Stimulated activated CD8-positive, alpha-beta memory T cell treated with anti-CD3 and anti-CD28 coated beads, Interleukin-4, amount 100 ng/mL, for 4 hours (primary cell): ENCODE measurements at places on chromosomes 7 and 10.

- no peak for DNase-seq
Observed at GRCh38 chr10:127283576-127283975, 87.2 kb upstream of the INSYN2A start.

DNA sequence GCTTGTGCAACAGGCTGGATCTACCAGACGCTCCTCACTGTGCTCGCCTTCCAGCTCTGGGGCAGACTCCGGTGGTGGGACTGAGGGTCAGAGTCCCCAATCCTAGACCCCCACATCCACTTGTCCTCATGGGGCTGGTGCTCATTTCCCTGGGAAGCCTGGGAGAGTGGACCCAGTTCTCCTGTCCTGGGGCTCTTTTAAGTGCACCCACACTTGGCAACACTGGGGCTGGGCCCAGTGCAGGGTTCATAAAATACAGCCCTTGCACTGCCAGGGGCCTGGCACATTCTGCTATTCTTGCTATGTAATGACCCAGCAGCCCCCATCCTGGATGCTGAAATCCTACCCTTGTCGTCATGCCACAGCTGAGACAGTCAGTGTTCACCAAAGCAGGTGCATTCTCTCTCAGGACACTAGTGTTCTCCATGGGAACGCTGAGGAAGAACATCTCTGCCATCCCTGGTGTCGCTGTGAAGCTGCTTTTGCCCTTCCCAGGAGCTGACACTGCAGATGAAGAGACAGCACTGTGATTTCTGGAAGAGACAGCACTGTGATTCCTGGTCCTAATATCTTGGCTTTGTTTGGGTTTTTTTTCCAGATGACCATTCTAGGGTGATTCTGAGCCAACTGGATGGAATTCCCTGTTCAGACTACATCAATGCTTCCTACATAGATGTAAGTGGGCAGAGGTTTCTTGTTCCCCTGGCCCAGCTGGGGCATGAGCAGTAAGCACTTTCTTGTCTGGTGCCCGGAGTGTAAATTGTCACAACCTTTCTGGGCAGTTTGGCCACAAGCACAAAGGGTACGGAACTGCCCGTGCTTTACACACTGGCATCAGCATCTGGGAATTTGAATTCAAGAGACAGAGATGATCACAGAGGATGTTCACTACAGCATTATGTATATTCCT, 65.6 kb downstream of the MKI67 start:
- DNase-seq = no peak

GRCh38 chr7:77799078-77799964, 748 bp downstream of the PHTF2 start:
- DNase-seq = no peak

DNA sequence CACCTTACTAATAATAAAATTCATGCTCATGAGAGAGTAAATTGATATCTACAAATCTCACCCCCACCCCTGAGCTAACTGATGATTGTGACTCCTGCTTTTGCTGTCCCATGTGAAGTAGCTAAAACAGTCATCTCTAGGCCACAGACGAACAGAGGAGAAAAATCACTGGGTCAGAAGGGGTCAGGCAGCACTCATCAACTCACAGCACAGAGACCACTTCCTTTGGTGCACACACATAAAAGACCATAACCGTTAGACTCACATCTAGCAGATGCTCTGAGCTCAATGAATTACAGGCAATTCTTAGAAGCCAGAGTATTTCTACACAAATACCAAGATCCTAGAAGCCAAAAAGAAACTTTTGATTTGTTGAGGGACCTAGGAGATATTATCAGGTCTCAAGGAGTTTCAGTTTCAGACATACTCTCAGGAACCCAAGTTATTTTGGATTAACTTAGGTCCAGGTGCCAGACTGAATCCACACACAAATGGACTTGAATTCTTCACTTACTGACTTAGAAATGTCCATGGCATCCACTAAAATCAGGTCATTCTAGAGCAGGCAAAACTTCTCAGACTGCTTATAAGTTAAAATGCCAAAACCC, 65.0 kb upstream of the TES start:
- DNase-seq = no peak

DNA sequence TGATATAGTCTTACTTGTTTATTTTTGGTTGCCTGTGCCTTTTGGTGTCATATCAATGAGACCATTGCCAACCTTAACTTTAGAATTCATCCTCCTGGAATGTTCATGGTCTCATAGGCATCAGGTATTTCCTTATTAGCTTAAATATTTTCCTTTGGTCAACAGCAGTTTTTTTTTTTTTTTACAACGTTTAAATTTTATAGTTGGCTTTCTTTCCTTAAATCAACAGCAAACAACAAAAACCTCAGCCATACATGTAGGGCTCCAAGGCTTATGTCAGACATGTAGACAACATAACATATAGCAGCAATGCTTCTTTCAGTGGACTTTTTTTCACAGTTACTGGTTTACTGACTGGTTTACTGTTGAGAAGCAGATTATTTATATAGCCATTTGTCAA, 22.7 kb downstream of the ENTPD7 start:
- no peak for DNase-seq
